ENCODE measurements at places on chromosomes 4 and X.

GRCh38 chrX:67893931-67894330, 350.1 kb downstream of the AR start:
- DNase-seq = no peak

GRCh38 chrX:18003876-18004275, 142.8 kb upstream of the RAI2 start:
- DNase-seq = no peak

GRCh38 chr4:95216636-95217035, 332.1 kb downstream of the UNC5C start:
- DNase-seq = no peak

DNA sequence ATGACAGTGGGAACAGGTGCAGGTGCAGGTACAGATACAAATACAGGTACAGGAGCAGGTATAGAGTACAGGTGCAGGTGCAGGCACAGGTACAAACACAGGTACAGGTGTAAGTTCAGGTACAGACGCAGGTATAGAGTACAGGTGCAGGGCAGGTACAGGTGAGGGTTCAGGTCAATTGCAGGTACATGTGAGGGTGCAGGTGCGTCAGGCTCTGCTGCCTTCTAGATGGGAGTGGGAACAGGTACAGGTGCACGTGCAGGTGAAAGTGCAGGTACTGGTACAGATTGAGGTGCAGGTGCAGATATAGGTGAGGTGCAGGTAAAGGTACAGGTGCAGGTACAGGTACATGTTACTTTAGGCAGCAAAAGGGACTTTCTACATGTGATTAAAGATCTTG, 85.7 kb downstream of the CRLF2 start:
- no peak for DNase-seq

DNA sequence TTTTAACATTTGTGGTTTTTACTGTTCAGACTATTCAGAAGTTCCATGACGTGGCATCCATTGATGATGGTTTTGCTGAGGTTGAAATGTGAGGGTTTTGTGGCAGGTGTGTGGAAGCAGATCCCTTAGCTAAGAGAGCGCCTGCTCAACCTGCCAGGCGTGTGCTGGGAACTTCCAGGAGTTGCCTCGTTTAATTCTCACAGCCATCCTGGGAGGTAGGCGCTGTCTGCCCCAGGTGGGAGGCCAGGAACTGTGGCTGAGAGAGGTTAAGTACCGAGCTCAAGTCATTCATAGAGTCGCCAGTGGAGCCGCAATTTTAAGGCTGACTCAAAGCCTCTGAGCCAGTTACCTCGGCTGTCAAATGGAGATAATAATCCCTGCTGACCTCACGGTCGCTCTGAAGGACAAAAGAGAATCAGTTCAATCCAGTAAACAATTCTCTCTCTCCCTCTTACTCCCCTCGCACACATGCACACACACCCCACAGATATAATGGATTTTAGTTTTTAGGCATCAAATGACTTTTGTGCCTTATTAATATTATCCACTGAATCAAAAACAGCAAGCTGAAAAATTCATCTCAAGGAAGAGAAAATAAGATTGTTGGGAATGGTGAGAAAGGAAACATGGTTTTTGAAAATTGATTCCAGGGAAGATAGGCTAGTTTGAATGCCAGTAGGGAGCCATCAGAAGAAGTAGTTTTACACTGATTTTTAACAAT, 171.3 kb downstream of the PTTG2 start:
- DNase-seq = no peak

GRCh38 chrX:12174358-12174757, 36.1 kb downstream of the FRMPD4 start:
- DNase-seq = no peak

GRCh38 chrX:275967-276580, 5.1 kb upstream of the PLCXD1 start:
- peak; percentile 93 for DNase-seq

DNA sequence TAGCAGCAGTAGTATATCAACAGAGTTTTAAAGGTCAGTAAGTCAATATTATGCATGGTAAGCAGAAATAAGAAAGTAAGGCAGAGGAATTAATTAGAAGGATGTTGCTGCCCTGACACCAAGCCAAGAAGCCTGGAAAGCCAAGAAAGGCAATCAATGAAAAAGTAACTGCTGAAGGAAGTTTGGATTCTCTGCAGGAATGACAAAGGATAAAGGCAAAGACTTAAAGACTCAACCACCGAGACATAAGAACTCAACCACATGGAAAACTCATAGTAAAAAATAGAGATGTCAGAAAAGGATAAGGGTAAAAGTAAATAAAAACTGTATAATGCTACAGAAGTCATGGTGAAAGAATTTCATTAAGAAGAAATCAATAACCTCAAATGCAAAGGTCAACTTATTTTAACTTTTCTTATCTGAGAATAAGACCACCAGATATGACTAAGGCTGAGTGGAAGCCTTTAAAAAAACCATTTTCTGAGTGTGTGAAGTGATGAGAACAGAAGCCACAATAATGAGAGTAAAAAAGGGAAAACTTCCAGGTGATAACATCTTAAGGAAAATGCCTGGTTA, 55.2 kb downstream of the NEK1 start:
- no peak for DNase-seq

DNA sequence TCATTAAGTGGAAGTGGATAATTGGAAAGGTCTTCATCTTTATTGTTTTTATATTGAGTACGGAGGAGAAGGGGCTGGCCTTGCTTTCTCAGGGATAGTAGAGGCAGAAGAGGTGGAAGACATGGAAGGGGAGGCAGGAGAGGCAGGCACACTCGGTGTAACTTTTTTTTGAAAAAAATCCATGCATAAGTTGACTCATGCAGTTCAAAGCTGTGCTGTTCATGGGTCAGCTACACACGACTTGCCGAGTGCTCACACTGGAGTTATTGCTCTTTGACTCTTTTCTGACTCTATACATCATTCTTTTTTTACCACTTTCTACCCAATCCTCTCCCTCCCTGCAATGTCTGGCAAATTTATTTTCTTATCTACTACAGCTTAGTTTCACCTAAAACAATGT, 158.3 kb upstream of the AADAT start:
- no peak for DNase-seq

- DNase-seq = no peak
Measured at GRCh38 chrX:108285356-108285755, 152.9 kb downstream of the COL4A6 start.

DNA sequence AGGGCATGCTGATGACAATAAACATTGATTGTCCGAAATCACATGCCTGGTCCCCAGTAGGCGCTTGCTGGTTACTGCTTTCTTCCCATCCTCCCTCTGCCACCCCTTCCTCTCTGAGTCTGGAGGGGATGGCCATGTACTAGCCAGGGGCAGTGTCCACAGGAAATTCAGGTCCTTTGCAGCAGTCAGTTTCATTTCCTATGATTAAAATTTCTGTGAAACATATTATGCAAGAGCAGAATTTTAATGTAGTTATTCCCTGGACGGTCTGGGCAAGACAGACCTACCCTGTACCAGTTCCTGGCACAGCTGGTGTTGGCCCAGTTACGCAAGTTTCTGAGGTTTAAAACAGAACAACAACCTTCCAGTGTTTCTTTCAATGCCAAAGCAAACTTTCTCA, 28.2 kb upstream of the TLR2 start:
- no peak for DNase-seq

DNA sequence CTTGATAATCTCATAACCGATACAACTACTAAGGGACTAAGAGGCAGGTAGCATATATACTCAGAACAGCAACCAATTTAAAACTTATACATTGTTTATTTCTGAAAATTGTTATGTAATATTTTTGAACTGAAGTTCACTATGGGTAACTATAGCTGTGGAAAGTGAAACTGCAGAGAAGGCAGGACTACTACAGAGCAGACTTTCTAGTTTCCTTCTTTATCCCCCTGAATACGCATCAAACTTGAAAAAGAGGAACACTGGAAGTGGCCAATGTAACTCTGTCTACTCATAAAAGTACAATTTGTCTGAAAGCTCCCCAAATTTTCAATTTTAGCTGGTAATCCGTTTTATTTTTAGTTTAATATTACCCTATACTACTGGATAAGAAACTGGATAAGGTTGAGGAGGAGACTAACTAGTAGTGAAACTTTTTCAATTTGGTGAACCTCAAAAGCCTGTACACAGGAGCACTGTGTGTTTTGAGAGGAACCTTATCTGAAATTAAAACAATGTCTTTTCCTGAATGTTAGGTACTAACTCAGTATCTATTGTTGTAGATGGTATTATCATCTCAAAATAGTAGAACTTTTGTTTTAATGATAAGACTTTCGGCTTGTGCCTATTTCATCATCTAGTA, 225.8 kb downstream of the GABRG1 start:
- no peak for DNase-seq

DNA sequence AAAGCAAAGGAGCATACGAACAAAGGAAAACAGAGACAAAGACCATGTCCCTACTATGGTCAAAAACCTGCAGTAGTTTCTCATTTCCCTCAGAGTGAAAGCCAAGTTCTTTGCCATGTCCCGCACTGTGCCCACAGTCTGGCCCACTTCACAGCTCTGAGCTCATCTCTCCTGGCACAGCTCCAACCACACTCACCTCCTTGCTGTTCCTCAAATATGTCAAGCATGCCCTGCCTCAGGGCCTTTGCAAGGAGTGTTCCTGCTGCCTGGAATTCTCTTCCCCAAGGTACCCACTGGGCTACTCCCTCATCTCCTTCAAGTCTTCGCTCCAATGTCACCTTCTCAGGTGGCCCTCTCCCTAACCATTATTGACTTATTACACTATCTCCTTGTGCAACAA, 72.1 kb downstream of the COX18 start:
- no peak for DNase-seq

GRCh38 chr4:42523066-42523718, 125.9 kb downstream of the SHISA3 start:
- DNase-seq = no peak

- DNase-seq = no peak
Measured at GRCh38 chrX:100698551-100698950, 33.4 kb downstream of the SYTL4 start.

GRCh38 chrX:19443869-19444526, 71.3 kb downstream of the MAP3K15 start:
- DNase-seq = no peak
